ENCODE measurements at places on chromosomes 6 and 20. TPM values are rescaled to one million over a fixed set of nuclear protein-coding genes. Genes with fewer than 3 reads are reported as not detected.

- no peak for DNase-seq
Measured at GRCh38 chr20:61389077-61389476, 137.0 kb downstream of the CDH4 start.

DNA sequence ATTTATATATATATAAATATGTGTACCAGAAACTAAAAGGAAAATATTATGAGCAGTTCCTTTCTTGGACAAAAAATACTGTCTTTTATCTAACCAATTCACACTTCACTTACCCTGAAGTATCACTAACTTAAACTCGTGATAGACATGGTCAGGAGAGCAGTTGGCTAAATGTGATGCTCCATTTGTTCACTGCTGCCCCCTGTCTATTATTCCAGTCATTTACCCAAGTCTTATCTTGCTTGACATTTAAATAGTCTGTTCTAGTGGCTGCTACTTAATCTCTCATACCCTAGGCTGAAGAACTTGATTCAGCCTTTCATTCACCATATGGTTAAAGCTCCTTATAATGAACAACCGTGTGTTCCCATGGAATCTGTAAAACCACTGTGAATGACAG, 789.6 kb upstream of the EYS start:
- DNase-seq = no peak

DNA sequence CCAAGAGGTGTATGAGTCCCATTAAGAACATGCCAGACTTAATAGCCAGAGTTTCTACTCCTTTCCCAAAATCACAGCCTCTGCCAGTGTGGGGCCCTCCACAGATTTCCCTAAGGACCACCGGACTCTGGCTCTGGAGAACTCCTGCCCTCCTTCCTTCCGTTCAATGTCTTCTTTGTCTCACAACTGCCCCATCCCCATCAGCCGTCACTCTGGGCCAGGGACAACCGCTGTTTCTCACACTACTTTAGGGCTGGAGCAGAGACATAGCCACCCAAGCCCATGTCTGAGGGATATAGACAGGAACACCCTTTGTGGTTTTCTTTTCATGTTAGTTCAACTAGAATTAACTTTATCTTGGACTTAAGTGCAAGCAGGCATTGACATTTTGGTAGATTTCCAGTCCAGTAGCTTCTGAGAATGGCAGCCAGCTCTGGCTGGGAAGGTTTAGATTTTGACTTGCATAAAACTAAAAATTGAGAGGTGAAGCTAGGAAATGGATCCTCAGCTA, 6.7 kb upstream of the ACSS1 start:
- DNase-seq = peak; percentile 1

DNA sequence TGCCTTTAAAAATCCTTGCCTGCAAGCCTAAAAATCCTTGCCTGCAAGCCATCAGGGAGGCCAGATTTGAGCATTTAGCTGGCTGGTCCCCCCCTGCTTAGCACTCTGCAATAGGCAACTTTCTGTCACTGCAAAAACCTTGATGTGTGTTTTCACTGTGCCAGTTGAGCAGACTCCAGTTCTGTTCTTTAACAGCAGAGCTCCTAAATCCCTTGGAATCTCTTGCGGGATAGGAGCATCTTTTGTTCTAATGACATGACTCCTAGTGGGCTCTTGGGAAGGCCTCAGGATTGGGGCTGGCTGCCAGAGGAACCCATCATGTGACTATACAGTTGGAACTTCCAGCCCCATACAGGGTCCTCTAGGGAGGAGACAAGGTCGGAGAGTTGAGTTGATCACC, 50.4 kb downstream of the FAM184A start:
- DNase-seq = no peak

The GPR6 gene
- not detected for total RNA-seq

The BMP2 gene
- not detected for total RNA-seq

GRCh38 chr6:169428532-169428931, 174.9 kb upstream of the THBS2 start:
- no peak for DNase-seq

GRCh38 chr6:4801491-4802110, 25.4 kb downstream of the CDYL start:
- no peak for DNase-seq

GRCh38 chr6:82957171-82957867, 108.3 kb downstream of the UBE3D start:
- no peak for DNase-seq

DNA sequence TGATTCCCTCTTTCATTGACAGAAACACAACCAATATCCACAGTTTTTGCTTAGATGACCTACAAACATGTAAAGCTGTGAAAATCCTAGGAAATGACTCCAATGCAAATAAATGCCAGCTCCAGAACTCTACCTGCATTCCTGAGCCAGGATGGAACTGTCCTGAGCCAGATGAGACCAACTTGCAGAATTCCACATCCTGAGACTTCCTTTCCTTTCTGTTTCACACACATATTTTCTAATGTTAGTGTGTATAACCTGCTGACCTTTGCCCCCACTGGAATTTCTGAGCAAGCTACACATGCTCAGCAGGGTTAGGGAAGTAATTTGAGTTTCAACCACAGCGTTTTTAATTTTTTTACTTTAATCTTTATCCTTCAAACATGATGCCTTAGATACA, 69.6 kb upstream of the ADGRF1 start:
- DNase-seq = no peak

The CCHCR1 gene
- 18.0 TPM for total RNA-seq

The ARMH2 gene
- total RNA-seq = 1.1 TPM

DNA sequence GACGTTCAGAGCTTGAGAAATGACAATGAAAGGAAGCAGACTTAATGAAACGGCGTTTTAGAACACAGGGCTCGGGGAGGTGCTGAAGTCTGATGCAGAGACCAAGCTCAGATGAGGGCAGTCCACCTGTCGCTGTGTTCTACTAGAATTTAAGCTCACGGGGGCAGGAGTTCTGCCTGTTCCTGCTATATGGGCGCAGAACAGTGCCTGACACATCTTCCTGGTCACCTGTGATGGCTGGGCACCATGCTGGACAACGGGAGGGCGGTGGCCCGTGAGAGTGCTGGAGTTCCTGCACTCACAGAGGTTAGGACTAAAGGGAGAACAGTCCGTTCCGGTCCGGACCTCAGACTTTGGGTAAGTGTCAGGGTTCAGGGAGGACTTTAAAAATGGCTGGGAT, 130.6 kb downstream of the ERMARD start:
- no peak for DNase-seq

DNA sequence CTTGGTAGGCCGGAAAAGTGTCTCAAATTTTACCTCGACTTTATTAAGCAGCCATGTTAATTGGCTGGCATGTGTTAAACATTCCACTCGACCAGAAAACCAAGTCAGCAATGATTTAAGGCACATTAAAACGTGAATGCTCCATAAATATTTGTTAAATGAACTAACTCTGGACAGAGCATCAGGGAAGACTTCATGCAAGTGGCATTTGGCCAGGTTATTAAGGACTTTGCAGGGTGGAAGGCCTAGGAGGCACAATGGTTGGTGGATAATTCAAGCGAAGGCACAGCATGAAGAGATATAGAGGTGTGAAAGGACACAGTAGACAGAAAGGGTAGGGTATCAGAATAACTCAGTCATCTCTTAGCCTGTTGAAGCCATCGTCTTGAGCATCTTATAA, 23.0 kb downstream of the ELOVL5 start:
- DNase-seq = no peak

DNA sequence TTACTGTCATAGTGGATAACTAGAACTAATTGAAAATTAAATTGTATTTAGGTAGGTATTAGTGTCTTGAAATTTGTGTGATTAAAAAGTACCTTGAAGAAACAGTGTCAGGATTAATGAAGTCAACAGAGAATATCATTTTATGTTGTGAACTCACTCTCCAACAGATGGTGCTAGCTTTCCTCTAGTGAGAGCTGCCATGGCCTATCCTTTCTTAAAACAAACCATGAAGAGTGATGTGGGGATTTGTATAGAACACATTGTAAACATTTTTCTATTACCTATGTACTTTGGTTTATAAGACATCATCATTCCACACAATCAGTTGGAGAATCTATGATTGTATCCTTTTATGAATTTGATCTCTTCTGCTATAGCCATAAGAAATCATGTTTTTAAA, 4.8 kb upstream of the SRSF12 start:
- DNase-seq = no peak

DNA sequence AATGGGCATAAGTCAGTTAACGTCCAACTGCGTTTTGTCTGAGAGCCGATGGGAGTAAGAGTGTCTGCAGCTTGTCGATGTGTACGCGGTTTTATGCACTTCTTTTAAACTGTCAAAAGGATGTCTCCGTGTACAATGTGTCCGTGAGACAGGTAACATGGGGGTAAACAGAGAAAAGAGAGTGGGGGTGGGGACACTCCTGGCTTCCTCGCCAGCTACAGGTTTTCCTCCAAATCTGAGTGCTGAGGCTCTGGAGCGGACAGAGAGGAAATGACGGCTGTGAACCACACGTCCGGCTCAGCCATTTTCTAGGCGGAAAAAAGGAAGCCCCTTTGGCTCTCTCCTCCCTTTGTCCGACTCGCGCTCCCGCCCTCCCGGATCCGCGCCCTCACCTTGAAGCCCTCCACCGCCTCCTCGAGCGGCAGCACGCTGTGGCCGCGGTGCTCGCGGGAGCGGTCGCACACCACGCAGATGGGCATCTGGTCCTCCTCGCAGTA, 916 bp downstream of the TRIM27 start:
- no peak for DNase-seq

DNA sequence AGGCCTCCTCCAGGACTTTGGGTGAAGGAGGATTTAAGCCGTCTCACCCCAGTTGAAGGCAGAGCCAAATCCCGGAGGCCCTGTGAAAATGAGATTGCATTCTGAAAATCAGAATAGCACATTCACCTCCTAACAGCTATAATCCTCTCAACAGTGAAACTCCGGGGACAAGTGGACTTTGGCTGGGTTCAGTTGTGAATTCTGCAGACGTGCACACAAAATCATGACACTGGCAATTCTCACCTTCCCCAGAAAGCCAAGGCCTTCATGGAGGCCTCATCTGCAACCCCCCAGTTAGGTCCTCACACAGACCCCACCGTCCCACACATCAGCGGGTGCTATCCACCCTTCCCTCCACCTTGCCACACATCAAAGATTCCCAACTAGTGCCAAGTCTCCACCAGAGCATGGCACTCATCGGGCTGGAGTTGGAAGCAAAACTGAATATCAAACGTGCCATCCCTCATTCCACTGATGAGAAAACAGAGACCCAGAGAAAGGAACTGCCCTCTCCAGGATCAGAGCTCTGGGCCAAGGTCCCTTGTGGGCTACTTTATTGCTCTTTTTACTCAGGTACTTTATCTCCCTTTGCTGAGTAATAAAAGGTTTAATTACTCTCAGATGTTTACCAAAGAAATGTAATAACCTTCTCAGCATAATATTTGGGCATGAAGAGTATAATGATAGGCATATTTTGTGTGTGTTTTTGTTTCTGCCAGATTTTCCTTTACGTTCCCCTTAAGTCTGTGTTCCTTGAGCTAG, 4.8 kb upstream of the BTNL2 start:
- no peak for DNase-seq

The RAE1 gene
- total RNA-seq = 40.5 TPM

- DNase-seq = no peak
Measured at GRCh38 chr6:3940703-3941102, 91.5 kb downstream of the FAM50B start.

The CST3 gene
- 87.5 TPM for total RNA-seq

- DNase-seq = no peak
Measured at GRCh38 chr6:148855744-148856143, 108.9 kb downstream of the UST start.

The ERVFRD-1 gene
- total RNA-seq = not detected

GRCh38 chr6:30227763-30228487, 14.7 kb upstream of the TRIM26 start:
- DNase-seq = no peak

The NRSN1 gene
- not detected for total RNA-seq

DNA sequence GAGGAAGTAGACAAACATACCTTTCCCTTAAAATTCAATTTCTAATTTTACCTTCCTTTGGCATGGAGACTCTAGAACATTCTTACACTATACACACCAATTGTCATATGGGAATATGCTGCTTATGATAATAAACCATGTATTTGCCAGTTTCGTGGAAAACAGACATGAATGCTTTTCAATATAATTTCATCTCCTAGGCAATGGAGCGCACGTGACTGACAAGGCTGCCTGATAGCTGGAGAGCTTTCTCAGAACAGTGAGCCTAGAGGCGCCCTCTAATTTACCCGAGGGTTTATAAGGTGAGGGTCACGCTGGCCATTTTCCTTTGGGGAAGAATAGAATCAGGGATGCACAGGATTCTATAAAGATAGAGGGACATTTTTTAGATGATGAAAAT, 56.5 kb downstream of the PRR18 start:
- DNase-seq = no peak

DNA sequence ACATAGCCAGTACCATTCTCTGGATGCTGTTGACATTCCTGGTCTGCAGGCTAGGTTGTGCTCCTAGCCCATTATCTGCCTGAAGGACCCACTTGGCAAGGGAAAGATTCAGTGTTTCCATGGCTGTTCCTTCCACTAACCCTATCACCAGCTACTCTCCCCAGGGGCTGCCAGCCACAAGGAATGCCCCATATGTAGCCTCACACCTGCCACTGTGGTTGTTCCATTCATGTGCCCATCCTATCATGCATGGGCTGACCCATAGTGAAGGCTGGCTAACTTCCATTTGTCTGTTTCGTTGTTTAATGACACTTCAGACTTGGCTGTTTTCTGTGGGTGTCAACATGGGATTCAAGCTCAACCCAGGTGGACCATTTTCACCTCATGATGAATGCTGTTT, 25.6 kb upstream of the HLA-A start:
- DNase-seq = no peak

GRCh38 chr20:17419479-17420041, 111.6 kb downstream of the BFSP1 start:
- no peak for DNase-seq

- DNase-seq = no peak
Measured at GRCh38 chr20:9839626-9840025, 750 bp upstream of the PAK5 start.

GRCh38 chr6:38174315-38174714, 354.8 kb downstream of the ZFAND3 start:
- DNase-seq = no peak

DNA sequence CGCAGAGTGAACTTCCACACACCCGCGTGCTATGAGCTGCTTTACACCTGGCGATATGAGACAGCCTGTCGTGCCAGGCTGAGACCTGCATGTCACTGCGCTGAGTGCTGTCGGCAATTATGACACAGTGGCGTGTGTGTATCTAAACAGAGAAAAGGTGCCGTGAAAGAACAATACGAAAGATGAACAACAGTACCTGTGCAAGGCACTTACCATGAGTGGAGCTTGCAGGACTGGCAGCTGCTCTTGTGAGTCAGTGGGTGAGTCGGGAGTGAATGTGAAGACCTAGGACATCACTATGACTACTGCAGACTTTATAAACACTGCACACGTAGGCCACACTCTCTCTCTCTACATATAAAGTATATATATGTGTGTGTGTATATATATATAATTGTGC, 68.5 kb upstream of the DUSP22 start:
- no peak for DNase-seq
